SIG-M5 (cell line): ENCODE measurements at places on chromosomes 4 and X.

DNA sequence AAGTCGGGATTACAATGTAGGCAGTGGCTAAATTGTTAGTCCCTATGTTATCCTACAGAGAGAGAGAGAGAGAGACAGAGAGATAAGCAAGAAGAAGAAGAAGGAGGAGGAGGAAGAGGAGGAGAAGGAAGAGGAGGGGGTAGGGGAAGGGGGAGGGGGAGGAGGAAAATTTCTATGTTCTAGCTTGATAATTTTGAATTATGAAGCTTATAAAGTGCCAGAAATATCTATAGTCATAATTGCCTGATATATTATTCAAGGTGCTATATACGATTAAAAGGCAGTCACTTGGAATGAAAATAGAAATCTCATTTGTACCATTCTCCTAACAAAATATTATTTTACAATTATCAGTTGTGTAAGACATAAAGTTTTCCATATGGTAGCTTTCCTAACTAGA is 122.4 kb upstream of the PRR32 start:
- no peak for DNase-seq

- DNase-seq: no peak
Measured at GRCh38 chr4:101035487-101035886, 311.8 kb downstream of the PPP3CA start.

GRCh38 chr4:81921751-81922159 is 450.0 kb upstream of the RASGEF1B start:
- DNase-seq: no peak

DNA sequence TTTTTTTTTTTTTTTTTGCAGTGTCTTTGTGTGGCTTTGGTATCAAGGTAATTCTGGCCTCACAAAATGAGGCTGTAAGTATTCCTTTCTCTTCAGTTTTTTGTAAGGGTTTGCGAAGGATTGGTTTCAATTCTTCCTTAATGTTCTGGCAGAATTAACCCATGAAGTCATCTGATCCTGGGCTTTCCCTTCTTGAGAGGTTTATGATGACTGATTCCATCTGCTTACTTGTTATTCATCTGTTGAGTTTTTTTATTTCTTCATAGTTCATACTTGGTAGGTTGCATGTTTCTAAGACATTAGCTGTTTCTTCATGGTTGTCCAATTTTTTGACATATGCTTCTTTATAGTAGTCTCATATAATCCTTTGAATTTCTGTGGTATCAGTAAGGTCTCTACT is 181.4 kb upstream of the PDE5A start:
- no peak for DNase-seq

- no peak for DNase-seq
Measured at GRCh38 chrX:23127586-23127985, 127.8 kb downstream of the DDX53 start.

DNA sequence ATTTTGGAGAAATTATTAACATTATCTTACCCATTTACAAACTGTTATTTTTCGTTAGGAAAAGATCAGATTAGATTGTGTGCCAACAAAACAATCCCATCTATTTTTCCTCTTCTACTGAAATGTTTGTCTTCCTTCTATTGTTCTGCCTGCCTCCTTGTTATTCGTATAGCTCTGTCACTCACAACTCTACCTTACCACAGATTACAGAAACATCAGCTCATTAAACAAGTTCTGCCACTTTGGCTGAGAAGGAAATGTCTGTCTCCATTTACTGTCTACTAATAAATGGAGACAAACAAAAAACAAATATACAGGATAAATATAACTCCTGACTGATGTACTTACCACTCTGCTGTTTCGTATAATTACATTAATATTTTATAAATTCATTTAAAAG is 211.4 kb downstream of the ENOX2 start:
- no peak for DNase-seq

- DNase-seq: no peak
Measured at GRCh38 chr4:25538430-25538829, 117.2 kb upstream of the SLC34A2 start.

DNA sequence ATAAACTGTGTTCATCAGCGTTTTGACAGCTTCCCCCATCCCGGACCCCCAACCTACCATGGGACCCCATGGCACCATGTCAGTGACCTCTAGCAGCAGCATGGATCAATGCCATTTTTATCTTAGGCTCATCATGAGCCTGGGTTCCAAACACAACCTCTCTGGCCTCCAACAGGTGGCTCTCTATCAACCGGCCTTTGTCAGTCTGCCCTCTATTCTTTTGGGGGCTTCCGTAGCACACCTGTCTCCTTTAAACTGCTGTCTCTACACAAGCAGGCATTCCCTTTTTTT is 721 bp upstream of the TMEM150C start:
- no peak for DNase-seq

DNA sequence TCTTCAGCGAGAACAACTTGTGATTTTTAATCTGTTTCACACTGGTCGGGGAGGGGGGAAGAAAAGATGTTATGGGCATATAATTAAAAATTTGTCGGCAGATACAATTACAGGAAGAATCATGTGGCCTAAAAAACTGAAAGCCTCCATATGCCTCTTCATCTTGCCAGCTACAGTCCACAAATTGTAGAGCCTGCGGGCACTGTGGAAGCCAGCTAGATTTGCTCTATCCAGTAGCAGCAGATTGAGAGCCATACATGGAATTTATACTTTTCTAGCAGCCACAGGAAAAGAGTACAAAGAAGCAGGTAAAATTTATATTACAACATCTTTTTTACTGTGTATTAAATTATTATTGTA is 147.3 kb downstream of the TBL1X start:
- no peak for DNase-seq
